ENCODE measurements at places on chromosomes 6 and 20. TPM values are rescaled to one million over a fixed set of nuclear protein-coding genes. Genes with fewer than 3 reads are reported as not detected.

DNA sequence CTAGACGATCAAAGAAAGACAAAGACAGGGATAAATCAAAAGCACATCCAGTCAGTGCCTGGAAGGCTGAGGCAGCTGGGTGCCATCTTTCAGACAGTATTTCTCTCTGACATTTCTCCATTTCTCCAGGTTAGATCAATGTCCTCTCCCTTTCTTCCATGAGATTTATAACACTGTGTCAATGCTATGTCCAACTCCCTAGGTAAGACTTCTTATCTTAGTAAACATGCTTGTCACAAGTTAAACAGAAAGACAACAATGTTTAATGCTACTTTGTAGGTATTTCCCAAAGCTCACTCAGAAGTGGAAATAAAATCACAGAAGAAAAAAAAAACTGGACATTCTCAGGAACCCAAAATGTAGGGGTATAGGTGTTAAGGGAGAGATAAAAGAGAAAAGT is 113.9 kb downstream of the GPR63 start:
- no peak for DNase-seq

- DNase-seq: no peak
Observed at GRCh38 chr6:166153966-166154365, 13.7 kb downstream of the TBXT start.

DNA sequence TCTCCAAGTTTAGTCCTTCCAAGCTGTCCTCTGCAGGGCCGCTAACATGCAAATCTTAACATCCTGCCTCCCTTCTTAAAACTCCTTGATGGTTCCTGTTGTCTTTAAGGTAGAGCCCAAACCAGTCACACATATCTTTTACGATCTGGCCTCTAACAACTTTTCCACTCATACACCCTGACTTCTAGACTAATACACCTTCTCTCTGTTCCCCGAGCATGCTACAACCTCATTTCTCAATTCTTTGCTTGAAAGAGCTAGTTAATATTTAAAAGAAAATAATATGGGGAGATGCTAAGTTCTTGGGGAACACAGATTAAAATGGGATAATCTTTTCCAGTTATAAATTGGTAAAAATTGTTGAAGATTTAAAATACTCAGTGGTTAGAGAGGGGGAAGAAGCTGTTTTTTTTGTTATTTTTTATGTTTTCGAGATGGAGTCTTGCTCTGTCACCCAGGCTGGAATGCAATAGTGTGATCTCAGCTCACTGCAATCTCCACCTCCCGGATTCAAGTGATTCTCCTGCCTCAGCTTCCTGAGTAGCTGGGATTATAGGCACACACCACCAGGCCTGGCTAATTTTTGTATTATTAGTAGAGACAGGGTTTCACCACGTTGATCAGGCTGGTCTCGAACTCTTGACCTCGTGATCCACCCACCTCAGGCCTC is 250.7 kb downstream of the MAFB start:
- DNase-seq: no peak

DNA sequence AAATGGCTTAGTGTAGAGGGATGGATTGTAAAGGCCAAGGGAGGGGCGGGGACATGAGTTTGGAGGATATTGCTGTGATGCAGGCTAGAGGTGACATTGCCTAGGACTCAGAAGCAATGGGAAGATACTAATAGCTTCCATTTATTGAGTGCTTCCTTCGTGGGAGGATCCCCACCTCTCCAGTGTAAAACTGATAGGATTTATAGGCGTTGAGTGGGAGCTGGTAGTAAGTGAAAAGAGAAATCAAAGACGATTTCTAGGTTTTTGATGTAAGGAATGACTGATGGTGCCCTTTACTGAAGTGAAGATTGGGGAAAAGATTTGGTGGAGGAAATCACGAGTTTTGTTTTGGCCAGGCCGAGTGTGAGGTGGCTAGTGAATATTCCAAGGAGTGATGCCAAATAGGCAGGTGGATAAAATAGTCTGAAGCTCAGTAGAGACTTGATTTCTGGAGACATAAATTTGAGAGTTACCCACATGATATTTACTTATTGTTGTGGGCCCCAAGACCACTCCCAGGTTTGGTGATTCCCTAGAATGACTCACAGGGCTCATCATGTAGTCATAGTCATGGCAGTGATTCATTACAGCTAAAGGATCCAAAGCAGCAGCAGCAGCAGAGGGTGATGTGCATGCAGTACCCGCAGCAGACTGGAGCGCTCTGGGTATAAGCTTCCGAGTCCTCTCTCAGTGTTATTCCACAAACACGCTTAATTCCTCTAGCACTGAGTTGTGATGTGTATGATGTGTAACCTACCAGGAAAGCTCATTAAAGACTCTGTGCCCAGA is 10.2 kb downstream of the RPRD1B start:
- DNase-seq: peak; percentile 32

GRCh38 chr20:371755-372542 is 8.6 kb upstream of the TRIB3 start:
- DNase-seq: peak; percentile 89

GRCh38 chr6:167497428-167498056 is 172.7 kb downstream of the TTLL2 start:
- DNase-seq: no peak

DNA sequence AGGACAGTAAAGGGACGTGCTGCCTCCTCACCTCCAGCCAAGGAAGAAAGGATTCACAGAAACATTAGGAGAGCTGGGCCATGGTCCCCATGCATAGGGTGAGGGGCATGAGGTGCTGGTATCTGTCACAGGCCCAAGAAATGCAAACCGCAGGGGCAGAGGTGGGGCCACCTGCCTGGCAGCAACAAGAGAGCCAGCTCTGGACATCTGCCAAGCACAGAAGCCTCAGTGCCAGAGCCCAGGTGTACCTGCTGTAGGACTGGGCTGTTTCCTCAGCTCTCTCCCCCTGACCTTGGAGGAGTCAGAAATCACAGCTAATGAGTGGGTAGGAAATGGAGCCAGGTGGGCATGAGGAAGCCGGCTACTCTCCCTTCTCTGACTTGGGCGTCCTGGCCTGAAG is 45.3 kb downstream of the SLC2A12 start:
- no peak for DNase-seq

DNA sequence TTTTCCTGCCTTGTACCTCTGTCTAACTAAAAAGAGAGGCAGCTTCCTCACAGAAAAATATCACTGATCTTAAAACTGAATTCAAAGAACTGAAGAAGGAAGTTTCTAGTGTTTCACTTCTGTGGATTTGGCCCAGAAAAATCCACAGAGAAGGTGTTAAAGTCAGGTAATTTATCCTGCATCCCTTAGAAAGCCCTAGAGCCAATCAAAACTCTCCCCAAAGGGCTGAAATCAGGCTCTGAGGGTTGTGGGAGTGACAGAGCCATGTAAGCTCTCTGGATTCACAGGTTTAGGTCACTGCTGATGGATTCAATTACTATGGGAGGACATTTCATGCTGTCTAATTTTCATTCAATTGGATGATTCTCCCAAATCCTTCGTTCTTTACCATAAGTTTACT is 152.3 kb downstream of the OR2B2 start:
- no peak for DNase-seq

DNA sequence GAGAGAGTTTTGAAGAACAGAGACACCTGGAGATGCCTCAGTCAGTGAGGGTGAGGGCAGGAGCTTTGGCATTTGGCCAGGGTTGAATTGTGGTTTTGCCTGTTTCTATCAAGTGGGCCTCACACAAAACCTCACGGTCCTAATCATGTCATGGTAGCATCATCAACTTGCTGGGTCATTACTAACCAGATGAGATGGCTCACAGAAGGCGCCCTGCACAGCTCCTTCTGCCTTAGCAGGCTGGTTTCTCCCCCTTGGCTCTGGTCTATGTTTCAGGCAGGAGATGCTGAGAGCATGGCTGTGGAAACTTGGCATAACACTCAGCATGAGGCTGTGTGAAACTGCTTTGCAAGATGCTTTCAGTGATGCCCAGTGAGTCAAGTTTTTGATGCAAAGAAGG is 99.3 kb downstream of the LRRC1 start:
- DNase-seq: peak; percentile 39

DNA sequence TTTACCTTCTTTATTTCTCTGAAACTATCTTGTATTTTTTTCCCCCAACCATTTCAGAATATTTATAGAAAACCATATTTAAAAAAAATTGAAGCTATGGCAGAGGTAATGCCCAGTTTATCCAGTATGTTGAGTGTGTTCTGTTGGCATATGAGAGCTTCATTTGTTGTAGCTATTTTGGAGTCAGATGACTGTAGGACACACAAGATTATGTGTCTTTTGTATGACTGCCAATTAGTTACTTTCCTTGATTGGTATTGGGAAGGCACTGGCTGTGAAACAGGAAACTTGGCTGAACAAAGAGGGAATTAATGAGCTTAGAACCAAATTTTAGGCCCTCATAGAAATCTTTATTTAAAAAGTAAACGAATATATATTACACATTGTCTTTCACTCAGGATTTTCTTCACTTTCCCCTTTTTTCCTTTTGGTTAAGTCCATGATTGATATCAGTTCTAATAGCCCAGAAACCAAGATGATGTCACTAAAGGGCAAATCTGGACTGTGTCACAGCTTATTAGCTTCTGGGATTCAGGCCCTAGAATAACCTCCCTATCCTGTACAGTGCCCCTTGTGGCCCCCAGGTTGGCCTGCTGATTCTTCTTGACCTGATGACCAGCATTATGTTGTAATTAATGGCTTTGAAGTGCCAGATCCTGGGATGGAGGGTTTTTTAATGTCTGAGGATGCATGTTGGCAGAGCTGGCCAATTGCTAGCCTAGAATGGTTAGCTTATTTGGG is 10.1 kb downstream of the CDC5L start:
- DNase-seq: no peak

DNA sequence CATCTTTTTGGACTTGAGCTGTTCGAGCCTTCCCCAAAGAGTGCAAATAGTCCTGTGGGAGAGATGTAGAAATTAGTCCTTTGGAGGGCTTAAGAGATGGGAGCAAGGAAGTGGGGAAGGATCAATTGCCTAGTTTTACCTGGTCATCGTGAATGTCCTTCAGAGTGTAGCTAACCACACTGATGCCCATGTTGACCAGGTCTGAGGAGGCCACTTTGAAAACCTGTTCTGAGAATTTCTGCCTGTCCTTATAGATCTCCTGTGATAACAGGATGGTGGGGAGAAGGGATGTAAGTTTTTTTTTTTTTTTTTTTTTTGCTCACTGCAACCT is 2.0 kb downstream of the FLOT1 start:
- no peak for DNase-seq

DNA sequence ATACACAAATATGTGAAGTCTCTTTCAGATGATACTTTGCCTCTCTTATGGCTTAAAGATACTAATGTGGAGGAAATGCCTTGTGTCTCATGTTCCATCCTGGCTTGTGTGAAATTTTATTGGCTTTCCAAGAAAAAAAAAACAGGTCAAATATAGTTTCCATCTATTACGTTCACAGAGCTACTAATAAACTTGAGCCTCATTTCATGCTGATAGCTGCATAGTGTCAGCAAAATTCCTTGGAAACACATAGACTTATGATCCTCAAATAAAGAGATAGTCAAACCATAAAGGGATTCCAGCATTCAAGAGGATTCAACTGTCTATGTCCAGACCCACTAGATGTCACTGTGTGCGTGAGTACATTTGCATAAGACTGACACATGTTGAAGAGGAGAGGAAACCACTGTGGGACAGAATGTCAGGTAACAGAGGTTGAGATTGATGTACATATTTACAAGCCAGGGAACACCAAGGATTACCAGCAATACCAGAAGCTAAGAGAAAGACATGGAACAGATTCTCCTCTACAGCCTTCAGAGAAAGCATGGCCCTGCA is 266.6 kb downstream of the COL12A1 start:
- no peak for DNase-seq

DNA sequence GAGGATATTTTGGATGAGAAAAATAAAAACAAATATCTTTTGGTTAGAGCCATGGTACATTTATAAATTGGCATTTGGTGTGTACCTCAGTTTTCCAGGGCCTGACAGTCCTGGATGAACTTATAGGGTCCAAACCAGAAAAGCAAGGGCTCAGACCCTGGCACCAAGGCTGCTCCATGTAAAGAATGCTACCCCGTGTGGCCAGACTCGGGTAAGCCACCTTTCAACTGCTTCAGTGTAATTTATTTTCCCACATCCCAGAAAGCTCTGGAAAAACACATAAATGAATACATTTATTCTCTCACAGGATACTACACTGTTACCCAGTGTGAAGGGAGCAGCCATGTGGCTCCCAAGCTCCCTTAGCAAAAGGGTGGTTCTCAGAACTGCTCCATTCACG is 13.8 kb downstream of the MRPL14 start:
- DNase-seq: no peak

DNA sequence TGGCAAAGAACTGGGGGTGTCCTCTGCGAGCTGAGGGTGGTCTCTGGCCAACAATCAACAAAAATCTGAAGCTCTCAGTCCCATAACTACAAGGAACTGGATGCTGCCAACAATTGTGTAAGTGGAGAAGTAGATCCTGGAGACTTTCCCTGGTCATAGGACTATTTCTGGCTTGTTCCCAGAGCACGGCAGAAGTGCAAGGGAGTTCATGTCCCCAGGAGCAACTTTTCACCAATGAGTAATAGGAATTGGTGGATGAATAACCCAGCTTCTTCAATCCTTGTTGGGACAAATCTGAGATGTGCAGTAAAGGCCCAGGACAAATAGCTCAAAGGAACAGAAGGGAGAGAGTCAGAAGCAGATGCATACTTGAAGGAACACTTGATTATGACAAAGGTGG is 95.5 kb downstream of the QRSL1 start:
- no peak for DNase-seq

DNA sequence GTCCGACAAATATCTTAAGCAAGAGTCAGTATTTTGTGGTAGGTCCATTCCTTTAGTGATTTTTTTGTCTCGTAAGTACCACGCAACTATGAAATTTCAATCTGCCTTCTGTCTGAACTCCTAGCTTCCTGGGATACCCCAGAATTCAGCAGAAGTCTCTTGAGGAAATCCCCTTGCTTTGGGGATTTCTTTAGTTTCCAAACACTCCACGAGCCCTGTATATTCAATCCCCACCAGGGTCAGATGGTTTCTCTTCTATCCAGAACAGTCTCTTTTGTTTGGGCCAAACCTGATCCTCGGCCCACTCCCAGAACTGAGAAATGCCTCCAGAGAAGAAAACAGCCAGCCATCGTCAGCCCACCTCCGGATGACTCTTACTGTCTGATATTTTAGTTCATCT is 113.0 kb downstream of the CHD6 start:
- DNase-seq: no peak

- no peak for DNase-seq
Observed at GRCh38 chr20:24693466-24694156, 224.2 kb downstream of the SYNDIG1 start.

DNA sequence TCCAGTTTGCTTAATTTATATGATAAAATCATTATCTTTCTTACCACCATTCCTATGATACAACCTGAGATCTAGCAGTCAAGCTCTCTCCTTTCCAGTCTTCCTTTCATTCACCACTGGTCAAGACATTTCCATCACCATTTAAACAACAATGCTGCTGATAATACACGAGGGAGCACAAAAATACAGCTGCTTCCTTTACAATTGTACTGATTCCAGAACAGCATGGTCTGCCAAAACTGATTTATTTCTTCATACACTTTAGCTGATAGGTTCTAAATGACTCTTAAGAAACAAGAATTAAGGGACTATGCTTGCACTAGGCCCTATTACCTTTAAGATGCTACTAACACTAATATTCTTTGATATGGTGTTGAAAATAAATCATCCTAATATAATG is 65.0 kb downstream of the EPM2A start:
- no peak for DNase-seq

The DNMT3B gene
- 4.5 TPM for total RNA-seq

The GMPR gene
- 6.1 TPM for total RNA-seq

The UNC5CL gene
- total RNA-seq: 38.1 TPM

The PPP1R3D gene
- total RNA-seq: 6.1 TPM

The PKIB gene
- 172 TPM for total RNA-seq

The TMEM170B gene
- total RNA-seq: 5.1 TPM

The SH3BGRL2 gene
- 63.6 TPM for total RNA-seq

The HCK gene
- total RNA-seq: 0.44 TPM

The RFX6 gene
- total RNA-seq: 6.8 TPM

The HLA-DRA gene
- 3.7 TPM for total RNA-seq

The MEI4 gene
- 0.27 TPM for total RNA-seq

The MUC22 gene
- total RNA-seq: 0.03 TPM

Data from hepatocyte (in vitro differentiated cells).